Activated T-helper 9 cell treated with anti-CD3 and anti-CD28 coated beads, Interleukin-2, amount 50 U/mL, for 16 hours (primary cell): ENCODE measurements at places on chromosomes 1 and 21.

DNA sequence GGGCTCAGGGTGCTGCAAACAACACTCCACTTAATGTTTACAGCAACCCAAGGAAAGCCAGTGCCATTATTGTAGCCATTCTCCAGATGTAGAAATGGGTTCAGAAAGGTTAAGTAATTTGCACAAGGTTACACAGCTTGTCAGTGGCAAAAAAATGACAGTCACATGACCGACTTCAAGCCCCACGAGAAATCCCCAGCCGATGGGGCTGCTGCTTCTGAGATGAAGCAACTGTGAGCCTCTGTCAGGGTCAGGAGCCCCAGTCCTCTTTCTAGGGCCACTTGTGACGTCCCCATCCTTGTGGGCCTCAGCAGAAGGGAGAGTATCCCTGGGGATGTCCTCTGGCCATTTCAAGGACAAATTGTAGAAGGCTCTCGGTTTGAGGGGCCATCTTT is 54.8 kb downstream of the EDN2 start:
- no peak for DNase-seq

DNA sequence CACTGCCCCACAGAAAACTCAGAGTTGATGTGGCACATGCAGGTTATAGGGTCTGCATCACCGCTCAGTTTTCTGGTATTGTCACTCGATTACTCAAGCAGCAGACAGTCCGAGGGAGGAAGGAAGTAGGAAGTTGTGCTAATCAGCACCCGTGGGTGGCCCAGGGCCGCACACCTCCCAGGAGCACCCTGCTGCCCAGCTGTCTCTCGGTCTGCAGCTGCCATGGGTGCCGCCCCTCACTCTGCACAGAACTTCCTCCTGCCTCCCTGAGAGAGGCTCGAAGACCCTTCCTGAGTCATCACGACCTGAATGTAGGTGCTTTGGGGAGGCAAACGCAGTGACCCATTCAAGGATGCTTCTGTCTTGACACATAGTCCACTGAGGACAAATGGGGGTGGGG is 4.2 kb upstream of the TFF3 start:
- no peak for DNase-seq

DNA sequence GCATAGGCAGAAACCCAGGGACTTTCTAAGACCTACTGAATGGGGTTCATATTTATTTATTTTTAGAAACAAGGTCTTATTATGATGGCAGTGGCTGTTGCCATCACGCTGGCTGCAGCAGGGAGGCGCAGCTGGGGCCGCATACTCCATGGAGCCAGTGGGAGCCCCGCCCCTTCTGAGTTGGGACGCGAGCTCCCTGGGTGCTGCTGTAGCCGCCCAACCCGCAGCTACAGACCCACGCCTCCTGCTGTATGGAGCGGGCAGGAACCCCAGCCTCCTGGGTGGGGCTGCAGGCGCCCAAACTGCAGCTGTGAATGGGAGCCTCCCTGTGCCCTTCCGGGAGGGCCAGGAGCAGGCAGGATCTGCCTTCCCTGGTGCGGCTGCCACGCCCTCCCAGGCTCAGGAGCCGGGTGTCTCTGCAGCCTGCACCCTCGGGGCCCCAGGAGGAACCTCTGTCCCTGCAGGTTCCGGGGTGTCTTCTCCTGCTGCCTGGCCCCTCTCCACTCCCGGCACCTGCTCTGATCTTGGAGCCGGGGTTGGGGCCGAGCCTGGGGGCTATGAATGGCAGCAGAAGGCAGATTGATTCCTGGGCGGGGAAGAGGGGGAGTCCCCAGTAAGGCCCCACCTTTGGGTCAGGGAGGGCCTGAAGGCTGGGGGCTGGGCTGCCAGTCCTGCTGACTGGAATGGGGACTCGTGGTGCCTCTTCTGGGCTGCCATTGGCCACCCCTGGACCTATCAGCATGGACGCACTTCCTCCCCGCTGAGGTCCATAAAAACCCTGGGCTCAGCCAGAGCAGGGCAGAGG is 66.5 kb upstream of the LRRN2 start:
- no peak for DNase-seq

GRCh38 chr21:44550807-44551206 is 498 bp downstream of the KRTAP10-2 start:
- no peak for DNase-seq

DNA sequence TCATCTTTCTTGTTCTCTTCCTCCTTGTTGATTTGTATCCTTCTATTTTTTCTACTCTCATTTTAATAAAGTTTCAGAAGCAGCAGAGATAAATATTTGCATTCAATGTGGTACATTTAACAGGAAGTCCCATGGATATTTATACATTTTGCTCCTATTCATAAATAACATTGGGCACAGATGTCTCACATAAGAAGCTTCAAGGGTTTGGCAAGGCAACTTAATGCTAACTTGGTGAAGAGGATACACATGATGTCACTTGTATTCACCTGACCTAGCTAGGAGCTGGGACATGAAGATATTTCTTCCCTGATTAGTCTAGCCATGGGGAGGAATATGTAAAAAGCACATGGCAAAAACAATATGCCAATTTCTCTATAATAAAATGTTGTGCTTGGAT is 65.1 kb upstream of the DUSP10 start:
- DNase-seq = no peak

- DNase-seq = no peak
Measured at GRCh38 chr1:20875198-20875973, 88.3 kb upstream of the HP1BP3 start.

- DNase-seq = no peak
Measured at GRCh38 chr1:163866564-163866963, 544.8 kb downstream of the NUF2 start.

DNA sequence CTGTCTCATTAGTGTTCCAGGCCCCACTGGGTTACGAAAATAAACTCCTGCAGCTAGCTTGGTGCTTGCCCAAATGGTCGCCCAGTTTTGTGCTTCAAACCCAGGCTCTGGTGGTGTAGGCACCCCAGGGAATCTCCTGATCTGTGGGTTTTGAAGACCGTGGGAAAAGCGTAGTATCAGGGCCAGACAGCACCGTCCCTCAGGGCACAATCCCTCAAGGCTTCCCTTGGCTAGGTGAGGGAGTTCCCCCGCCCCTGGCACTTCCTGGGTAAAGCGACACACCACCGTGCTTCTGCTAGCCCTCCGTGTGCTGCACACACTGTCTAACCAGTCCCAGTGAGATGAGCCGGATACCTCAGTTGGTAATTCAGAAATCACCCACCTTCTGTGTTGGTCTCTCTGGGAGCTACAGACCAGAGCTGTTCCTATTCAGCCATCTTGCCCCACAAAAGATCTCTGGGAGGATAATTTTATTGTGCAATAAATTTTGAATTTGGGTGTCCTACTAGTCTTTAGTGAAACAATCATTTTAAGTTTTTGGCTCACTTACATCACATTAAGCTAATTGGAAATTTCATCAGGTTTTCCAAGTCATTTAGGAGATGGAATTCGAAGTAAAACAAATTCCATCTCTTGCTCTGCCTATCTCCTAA is 9.4 kb upstream of the SLC25A24 start:
- no peak for DNase-seq

GRCh38 chr21:32978331-32979270 is 47.1 kb upstream of the OLIG2 start:
- DNase-seq = no peak

GRCh38 chr1:218527737-218528136 is 182.6 kb downstream of the TGFB2 start:
- no peak for DNase-seq

- DNase-seq = no peak
Measured at GRCh38 chr1:52305417-52306226, 60.4 kb downstream of the CC2D1B start.

DNA sequence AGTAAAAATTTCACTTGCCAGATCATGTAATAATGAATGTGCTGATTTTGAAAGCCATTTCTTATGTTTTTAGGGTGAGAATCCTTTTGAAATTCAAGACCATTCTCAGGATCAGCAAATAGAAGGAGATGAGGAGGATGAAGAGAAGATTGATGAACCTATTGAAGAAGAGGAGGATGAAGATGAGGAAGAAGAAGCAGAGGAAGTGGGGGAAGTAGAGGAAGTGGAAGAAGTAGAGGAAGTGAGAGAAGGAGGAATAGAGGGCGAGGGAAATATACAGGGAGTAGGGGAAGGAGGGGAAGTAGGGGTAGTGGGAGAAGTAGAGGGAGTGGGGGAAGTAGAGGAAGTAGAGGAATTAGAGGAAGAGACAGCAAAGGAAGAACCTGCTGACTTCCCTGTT is 32.4 kb downstream of the ZNF326 start:
- DNase-seq = no peak

- no peak for DNase-seq
Measured at GRCh38 chr1:157371221-157371620, 181.1 kb downstream of the FCRL5 start.

- no peak for DNase-seq
Measured at GRCh38 chr21:38869946-38870345, 64.2 kb downstream of the ETS2 start.

DNA sequence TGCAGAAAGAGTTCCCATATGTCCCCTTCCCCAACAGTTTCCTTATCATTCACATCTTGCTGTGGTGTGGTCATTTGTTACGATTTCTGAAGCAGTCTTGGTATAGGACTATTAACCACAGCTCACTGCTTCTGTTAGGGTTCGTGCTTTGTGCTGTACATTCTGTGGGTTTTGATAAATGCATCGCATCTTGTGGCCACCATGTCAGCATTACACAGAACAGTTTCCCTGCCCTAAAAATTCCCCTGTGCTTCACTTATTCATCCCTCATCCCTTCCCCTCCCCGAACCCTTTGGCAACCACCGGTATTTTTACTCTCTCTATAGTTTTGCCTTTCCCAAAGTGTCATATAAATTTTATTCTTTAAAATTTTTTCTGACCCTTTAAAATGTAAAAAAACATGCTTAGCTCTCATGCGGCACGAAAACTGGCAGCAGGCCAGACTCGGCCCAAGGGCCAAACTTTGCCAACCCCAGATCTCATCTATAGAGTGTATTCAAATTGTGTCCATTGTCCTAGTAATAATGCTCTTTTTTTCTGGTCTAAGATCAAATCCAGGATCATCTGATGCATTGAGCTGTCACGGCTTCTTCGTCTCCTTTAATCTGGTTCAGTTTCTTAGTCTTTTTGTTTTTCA is 78.2 kb downstream of the SIM2 start:
- no peak for DNase-seq

DNA sequence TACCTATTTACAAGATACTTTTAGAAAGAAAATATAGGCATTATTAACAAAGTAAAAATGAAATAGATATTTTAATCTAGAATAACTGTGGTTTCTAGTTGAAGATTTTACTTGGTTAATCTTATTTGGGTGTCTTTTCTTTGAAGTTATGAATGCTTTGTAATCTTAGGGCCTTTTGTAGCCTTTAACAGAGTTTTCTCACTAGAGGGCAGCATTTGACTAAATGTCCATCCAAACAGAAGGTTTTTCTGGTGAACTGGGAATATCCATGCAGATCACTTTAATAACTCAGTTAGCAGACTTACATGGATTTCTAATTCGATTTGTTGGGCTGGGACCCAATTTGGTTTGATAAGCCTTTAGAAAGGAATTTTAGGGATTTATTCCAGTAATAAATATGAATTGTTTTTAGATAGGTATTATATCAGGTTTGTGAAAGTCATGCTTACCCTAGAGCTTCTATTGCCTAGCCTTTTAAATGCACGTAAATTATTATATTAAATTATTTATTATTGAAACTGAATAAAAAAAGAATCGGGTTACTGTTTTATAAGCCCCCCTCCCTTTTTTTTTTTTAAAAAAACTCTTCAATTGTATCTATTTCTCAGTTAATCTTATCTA is 119.7 kb downstream of the ZNF326 start:
- no peak for DNase-seq

- no peak for DNase-seq
Measured at GRCh38 chr1:31831397-31832378, 15.9 kb upstream of the SPOCD1 start.

GRCh38 chr1:89881415-89882058 is 60.7 kb downstream of the LRRC8D start:
- no peak for DNase-seq

- DNase-seq = peak; percentile 22
Measured at GRCh38 chr1:160862203-160863060, at the start of gene CD244. Gene CD244, minus strand, starts transcription at chr1:160862887. Its CDS starts 210 bp downstream, at chr1:160862677.

GRCh38 chr1:7570311-7570710 is 200.8 kb upstream of the VAMP3 start:
- no peak for DNase-seq

DNA sequence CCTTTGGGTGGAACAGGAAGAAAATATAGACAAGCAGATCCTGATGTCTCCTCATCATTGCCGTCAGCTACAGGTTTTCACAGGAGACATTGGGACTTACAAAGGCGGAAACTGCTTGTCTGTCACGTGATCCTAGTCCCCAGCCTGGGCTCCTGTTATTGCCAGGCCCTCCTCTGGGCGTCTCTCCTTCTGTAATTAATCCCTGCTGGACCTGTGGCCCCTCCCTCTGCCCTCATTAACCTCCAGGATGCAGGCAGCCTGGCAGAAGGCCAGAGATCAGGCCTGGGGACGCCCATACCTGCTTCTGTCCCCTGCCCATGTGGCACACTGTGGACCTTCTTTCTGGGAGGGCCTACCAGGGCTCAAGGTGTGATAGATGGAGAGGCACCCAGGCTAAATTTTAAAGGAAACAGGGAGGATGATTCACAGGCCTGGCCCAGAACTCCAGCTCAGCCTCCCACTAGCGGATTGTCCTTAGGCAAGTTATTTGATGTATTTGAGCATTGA is 2.4 kb downstream of the S100A5 start:
- DNase-seq = no peak

GRCh38 chr1:3135073-3135702 is 66.2 kb downstream of the PRDM16 start:
- no peak for DNase-seq

DNA sequence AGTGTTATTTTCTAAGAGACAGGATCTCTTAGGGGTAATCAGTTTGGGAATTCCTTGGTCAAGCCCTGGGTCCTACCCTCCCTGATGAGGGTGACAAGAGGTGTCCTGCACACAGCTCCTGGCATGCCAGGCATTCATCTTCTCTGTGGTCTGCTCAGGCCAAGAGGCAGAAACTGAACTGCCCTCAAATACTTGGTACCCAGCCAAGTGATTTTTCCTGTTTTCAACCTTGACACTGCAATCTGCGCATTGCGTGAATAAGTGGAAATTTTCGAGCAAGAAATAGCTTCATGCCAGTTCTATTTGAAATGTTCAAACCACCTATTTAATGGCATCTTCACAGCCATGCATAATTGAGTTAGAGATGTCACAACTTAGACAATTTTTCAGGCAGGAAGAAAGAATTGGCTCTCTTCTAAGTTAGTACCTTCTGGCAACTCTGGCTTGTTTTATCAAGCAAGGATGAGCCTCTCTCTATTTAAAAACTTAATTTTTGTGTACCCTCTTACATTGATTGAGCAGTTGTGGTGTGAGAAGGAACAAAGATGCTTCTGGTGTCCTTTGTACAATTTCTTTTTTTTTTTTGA is 27.0 kb downstream of the DNM3 start:
- DNase-seq = no peak

GRCh38 chr1:95023399-95024043 is 49.2 kb downstream of the ALG14 start:
- DNase-seq = no peak
